GM23338 (cell line): ENCODE measurements at places on chromosomes 16 and 17.

- DNase-seq, result peak; percentile 66
These were observed 31.9 kb downstream of the CDK5R1 start for GRCh38 chr17:32518646-32519227.

DNA sequence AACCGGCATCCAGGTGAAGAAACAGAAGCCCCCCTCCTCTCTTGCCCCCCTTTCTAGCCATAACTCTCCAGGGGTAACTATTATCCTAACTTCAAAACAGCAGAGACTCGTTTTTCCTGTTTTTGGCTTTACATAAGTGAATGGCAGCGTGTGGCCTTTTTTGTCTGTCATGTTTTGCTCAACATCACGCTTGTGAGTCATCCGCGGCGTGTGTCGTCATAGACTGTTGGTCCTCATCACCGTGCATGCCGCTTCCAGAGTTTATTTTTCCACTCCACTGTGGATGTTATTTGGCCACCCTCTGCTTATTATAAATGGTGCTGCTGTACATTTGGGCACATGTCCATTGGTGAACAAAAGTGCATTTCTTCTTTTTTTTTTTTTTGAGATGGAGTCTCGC is 52.6 kb downstream of the ERN1 start:
- DNase-seq, result no peak

DNA sequence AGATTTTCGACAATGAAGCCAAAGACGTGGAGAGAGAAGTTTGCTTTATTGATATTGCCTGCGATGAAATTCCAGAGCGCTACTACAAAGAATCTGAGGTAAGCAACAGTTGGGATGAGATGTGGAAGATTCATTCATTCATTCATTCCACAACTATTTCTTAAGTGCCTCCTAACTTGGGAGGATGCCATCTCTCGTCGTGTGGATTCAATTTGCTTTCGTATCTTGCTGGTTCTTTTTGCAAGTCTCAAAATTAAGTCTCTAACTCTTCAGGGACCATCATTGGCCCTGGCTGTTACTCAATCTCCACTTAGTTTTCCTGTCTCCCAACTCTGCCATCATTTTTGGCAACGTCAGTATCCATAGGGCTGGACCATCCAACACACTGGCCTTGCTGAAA is 85.6 kb upstream of the NOL11 start:
- no peak for DNase-seq

GRCh38 chr17:66945147-66945835 is 19.2 kb upstream of the CACNG4 start:
- no peak for DNase-seq

DNA sequence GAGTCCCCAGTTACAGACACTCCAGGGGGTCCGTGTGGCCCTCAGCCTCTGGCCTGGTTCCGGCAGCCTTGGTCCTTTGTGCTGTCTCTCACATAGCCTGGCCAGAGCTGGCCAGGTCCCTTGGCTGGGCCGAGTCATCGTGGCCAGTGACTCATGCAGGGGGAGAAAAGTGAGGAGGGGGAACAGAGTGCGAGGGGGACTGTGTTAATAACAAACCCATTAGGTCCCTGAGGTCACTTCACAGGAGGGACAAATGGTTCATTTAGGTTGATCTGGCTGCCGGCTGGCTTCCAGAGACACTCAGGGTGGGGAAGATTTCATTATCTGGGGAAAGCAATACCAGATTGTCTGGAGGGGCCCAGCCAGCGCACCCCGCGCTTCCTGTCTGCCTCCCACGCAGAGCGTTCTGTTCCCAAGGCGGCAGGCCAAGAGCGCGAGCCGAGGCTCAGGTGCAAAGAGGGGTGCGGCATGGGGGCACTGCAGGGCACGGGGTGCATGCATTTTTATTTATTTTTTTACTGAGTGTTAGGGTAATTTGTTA is 223.1 kb downstream of the SEC14L1 start:
- no peak for DNase-seq

DNA sequence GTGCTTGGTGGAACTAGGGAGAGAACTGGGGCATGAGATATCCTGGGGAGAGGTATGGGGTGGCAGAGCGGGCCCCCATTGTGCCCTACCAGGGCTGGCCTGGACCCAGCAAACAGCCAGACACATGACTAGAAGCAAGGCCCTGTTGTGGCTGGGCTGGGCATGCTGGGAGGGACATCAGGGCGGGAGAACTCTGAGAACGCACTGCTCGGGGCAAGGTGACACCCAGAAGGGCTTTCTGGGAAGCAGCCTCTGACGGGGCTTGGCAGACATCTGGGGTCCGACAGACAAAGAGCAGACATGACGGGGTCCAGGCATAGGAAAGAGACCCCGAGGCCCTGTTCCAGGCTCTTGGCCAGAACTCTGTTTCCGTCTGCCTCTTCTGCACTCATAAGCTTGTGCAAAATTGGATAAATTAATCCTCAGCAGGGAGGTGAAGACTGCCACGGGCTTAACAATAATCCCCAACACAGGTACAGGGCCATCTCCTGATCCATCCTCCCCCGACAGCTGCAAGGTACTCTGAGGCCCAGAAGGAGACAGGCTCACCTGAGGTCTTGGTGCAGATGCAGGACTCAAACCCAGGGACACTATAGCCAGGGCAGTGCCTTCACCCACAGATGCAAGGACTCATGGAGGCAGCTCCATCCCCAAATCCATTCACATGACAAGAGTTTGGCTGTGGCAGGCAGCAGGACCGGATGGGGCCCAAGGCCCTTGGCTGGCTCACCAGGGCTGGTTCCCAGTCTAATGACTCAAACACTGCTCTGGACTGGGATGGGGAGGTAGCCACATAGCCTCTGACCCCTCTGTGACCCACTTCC is 5.4 kb downstream of the SREBF1 start:
- no peak for DNase-seq

GRCh38 chr16:84738255-84739038 is 38.6 kb downstream of the USP10 start:
- DNase-seq, result peak; percentile 95

DNA sequence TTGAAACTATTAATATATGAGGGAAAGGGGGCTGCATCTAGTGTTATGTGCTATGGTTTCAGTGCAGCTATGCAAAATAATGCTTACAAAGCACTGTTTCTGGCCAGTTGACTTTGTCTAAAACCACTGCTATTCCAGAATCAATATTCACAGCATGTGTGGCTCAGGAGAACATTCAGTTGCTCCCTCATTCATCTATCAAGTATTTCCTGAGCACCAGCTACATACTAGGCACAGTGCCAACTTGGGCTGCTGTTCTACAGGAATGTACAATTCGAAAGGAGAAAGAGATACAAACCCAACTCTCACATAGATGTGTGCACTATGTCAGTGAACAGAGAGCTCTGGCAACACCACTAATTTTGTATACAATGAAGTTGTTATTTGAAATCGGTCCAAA is 183.0 kb downstream of the PHKB start:
- DNase-seq, result no peak

- DNase-seq, result no peak
These were observed 27.2 kb upstream of the TMEM220 start for GRCh38 chr17:10757067-10757466.

GRCh38 chr17:76593959-76594358 is 8.3 kb upstream of the ST6GALNAC2 start:
- no peak for DNase-seq

GRCh38 chr16:73031155-73031866 is 16.6 kb downstream of the ZFHX3 start:
- DNase-seq, result no peak

DNA sequence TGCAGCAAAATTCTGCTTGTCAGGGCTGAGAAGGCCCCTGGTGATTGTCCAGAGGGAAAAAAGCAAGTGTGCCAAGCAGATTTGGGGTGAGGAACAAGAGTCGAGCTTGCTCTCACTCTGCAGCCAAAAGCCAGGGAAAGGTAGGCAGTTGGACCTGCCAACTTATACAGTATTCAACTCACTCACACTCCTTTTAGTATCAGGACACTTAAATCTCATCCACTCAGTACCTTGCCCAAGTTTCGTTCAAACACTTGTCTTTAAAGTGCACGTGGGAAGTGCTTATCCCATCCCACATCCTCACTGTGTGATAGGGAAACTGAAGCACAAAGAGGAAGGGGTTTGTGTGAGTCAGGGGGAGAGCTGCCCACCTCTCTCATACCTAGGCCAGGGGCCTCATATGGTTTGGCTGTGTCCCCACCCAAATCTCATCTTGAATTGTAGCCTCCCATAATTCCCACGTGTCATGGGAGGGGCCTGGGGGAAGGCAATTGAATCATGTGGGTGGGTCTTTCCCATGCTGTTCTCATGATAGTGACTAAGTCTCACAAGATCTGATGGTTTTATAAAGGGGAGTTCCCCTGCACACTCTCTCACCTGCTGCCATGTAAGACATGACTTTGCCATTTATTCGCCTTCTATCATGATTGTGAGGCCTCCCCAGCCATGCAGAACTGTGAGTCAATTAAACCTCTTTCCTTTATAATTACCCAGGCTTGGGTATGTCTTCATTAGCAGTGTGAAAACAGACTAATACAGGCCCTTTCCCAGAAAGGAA is 25.6 kb upstream of the CES5A start:
- DNase-seq, result no peak

GRCh38 chr16:2019518-2019920 is at the start of gene NPW:
Gene NPW (plus strand): TSS chr16:2019785.
- peak; percentile 68 for DNase-seq
